ENCODE measurements at places on chromosomes 11 and 22. TPM values are rescaled to one million over a fixed set of nuclear protein-coding genes. Genes with fewer than 3 reads are reported as not detected.

DNA sequence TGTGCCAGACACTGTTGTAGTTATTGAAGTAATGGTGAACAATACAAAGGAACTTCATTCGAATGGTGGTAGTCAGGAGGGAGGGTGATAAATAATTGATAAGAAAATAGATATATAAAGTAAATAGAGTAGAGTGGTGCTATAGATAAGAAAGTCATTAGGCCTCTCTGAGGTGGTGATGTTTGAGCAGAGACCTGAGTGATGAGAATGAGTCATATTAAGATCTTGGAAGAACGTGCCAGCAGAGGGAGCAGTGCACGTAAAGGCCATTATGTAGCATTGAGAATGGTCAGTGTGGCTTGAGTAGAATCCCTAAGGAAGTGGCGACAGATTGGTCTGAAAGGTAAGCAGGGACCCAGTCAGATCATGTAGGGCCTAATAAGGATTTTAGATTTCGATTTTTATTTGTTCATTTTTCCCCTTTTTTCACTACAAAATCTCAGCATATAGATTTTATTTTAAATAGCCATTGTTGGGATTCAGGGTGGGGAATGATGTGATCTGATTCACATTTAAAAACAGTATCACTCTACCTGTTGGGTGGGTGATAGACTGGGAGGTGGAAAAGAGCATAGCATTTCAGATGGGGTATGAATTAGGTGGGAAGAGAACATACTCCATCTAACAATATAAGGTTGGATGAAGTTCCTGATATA lies 44.7 kb downstream of the CCDC90B start:
- peak; percentile 9 for DNase-seq

- DNase-seq = no peak
Observed at GRCh38 chr22:20792221-20792965, 18.5 kb downstream of the SERPIND1 start.

DNA sequence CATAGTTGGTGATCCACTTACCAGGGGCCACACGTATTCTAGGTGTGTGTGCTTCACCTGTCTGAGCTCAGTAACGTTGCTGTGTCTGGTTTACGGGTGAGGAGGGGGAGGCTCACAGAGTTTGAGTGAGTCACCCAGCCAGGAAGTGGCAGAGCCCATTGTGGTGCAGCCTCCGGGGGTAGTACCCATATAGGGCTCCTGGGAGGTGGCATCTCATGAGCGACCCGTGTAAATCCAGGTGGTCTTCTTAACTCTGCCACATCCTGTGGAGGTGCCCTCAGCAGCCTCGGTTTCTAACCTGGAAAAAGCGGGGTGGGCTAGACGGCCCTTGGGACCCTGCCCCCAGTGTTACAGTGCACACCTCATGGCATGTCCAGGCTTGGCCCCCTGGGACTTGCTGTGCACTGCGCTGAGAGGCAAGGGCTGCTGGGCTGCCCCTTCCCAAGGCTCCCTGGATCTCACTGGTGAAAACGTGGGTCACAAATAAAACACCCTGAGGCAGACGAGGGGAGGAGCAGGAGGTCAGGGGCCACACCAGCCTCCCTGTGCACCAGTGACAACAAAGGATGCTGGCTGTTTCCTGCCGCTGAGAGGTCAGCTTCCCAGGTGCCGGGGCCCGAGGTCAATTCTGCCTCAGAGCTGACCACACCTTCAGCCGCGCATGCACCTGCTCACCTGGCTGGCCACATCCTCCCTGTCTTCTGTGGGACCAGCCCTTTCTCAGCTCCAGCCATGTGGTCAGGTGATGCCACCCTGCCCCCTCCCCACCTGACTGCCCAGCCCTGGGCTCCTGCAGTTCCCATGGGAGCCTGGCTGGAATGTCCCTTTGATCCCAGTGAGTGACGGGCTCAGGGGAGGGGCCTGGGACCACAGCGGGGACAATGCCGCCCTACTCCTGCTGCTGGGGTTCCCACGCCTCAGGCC lies 305.1 kb downstream of the CTTN start:
- no peak for DNase-seq

GRCh38 chr11:87572881-87573280 lies 535.1 kb downstream of the TMEM135 start:
- DNase-seq = no peak

DNA sequence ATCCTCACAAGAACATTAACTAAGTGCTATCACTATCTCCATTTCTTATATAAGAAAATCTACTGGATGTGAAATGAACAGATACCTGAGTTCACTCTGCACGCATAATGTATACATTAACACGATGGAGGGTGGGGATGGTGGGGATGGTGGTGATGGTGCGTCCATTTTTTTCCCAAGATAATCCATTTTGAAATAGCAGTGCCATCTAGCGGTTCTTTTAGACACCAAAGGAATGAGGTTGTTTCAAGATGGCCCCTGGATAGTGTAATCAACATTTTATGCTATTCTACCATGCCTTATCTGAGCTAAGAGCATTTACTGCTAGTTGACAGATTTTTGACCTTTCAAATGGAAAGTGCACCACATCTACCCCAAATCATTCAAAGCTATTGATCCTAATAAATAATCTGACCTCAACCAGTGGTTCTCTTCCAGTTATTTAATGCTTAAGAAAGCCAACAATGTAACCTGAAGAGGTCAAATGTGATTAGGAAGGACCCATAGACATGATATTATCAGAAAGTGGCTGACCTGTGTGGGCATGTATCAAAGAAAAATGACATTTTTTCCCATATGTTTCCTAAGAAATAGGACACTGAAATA lies 714.7 kb upstream of the TENM4 start:
- DNase-seq = no peak

GRCh38 chr22:44735518-44736428 lies 16.6 kb upstream of the ARHGAP8 start:
- peak; percentile 83 for DNase-seq

- DNase-seq = no peak
Observed at GRCh38 chr11:105344938-105345337, 205.4 kb upstream of the CARD18 start.

GRCh38 chr11:95999711-96000406 lies 76.0 kb upstream of the MTMR2 start:
- DNase-seq = no peak

- no peak for DNase-seq
Observed at GRCh38 chr11:45402049-45402630, 116.0 kb upstream of the SYT13 start.

- no peak for DNase-seq
Observed at GRCh38 chr11:32429477-32429876, 5.9 kb downstream of the WT1 start.

DNA sequence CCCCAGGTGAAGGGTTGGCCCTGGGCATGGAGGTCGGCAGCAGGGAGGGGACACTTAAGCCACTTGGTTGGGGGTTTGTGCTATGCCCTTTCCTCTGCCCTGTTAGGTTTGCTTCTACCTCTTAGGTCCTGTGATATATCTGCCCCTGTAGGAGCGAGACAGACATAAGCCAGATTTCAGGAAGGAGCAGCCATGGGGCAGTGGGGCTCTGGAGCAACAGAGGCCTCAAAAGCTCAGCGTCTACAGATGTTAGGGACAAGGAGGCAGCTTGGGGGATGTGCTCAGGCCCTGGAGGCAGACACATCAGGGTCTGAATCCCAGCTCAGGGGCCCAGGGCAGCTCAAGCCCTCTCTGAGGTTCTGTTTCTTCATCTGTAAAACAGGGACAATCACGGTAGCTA lies 27.2 kb upstream of the KCNQ1OT1 start:
- no peak for DNase-seq

GRCh38 chr11:87176044-87176443 lies 138.3 kb downstream of the TMEM135 start:
- no peak for DNase-seq

- no peak for DNase-seq
Observed at GRCh38 chr22:29987137-29987536, 93.1 kb upstream of the HORMAD2 start.

DNA sequence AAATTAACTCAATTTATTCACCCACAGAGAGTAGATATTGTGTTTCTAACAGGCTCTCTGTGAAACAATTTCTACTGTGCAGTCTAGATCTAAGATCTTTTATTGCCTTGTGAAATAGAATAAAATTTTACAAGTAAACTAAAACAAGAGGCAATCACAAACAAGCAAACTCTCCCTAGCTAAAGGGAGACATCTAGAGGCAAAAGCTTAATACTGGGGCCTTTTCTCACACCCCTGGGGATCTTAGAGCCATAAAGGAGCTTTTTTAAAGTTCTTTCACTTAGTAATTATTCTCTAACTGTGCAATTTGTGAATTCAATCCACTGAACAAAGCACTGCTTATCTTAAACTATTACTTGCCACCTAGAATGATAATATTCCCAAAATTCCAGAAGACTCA lies 19.7 kb downstream of the ALG9 start:
- DNase-seq = no peak

DNA sequence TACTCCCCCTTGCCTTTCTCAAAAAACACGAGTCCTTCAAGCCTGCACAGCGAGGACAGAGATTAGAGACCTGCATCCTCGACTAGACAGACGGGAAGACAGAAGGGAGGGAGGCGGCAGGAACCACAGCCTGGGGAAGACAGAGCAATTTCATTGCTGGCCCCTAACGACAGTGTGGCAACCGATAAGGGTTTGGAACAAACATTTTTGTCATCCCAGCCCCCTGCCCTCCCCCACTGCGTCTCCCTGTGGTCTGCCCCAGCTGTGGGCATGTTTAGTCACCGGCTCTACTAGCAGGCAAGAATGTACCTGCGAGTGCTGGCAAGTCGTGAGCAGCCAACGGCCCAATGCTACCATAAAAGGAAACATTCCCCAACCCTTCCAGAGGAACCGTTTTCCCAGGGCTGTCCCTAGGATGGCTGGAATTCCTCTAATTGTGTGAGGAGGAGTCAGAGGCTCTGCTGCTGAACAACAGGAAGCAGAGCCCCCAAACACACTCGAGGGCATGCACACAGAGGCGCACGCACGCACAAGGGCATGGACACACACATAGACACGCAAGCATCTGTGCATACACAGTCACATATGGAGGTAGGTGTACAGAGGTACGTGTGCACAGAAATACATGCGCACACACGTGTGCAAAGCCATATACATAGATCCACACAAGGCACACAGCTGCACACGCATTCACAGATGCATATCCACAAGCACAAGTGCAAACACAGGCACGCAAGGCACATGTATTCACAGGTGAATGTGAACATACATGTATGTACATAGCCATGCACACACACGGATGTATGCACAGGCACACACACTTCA lies 58.3 kb downstream of the MYH9 start:
- DNase-seq = peak; percentile 83

DNA sequence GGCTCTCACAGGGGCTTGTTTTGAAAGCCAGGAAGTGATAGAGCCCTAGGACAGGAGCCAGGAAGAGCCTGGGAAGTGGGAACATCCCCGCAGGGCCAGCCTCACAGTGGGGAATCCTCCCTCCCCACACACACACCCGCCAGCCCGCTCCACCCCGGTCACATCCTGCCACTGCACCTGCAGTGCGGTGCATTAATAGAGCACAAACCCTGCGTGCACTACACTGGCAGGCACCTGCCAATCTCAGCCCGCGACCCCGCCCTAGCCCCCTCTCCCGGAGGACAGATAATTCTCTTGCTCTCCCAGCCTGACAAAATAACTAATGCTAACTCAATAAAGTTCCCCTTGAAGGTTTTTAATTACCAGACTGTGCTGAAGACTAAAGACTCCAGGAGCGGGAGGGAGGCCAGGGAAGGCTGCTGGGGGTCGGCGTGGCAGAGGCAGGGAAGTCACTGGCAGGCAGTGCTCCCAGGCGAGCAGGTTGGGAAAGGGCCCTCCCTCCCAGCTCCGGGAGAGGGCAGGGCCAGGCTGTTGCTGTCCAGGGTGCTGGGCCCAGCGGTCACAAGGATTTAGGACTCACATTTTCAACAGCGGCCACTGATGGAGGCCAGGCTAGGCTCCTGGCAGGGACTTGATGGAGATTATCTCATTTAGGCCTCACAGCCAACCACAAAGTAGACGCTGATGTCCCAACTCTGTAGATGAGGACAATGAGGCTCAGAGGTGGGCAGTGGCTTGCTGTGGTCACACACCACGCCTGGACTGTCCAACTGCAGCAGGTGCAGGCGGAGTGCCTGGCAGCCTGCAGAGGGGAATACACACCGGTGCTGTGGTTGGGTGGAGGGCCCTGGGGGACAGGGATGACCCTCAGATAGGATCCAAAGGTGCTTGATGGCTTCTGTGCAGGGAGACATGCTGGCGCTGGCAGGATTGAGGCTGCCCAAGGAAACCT lies 23.9 kb upstream of the TCF20 start:
- no peak for DNase-seq

Gene C22orf39
- total RNA-seq = 34.3 TPM

Gene EXT2
- total RNA-seq = 26.6 TPM

Gene BATF2
- total RNA-seq = 0.31 TPM

Gene METTL15
- total RNA-seq = 19.5 TPM

Gene OR8D1
- not detected for total RNA-seq

Gene KDM4E
- not detected for total RNA-seq

Gene RFPL3
- total RNA-seq = not detected

Gene ATG2A
- total RNA-seq = 20.9 TPM

Gene CCDC134
- total RNA-seq = 23.1 TPM

Gene NAALAD2
- not detected for total RNA-seq

Measured in activated T-cell treated with anti-CD3 and anti-CD28 coated beads, Interleukin-2, amount 50 U/mL, for 72 hours (primary cell).